ENCODE measurements at places on chromosomes 6 and 20. TPM values are rescaled to one million over a fixed set of nuclear protein-coding genes. Genes with fewer than 3 reads are reported as not detected.

Gene MAFB
- 17.5 TPM for total RNA-seq

Gene HDAC2
- 28.8 TPM for total RNA-seq

Gene WFDC5
- total RNA-seq, result not detected

Gene MDFI
- not detected for total RNA-seq

DNA sequence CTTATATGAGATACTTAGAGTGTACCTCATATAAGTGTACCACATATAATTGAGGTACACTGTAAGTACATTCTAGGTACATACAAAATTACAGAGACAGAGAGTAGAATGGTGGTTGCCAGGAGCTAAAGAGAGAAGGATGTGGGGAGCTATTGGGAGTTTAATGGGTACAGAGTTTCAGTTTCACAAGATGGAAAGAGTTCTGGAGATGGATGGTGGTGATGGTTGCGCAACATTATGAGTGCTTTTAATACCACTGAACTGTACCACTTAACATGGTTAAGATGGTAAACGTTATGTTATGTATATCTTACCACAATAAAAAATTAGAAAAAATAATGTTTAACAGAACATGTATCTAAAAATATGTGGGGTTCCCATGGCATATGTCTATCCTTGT is 69.4 kb downstream of the PRND start:
- no peak overlapping the region for H3K4me3 ChIP-seq
- DNase-seq, result no peak
- H3K36me3 ChIP-seq, result no peaks in the 10 kb centered on the region
- H3K27me3 ChIP-seq, result no peaks in the 10 kb centered on the region
- no peak overlapping the region for H3K27ac ChIP-seq

DNA sequence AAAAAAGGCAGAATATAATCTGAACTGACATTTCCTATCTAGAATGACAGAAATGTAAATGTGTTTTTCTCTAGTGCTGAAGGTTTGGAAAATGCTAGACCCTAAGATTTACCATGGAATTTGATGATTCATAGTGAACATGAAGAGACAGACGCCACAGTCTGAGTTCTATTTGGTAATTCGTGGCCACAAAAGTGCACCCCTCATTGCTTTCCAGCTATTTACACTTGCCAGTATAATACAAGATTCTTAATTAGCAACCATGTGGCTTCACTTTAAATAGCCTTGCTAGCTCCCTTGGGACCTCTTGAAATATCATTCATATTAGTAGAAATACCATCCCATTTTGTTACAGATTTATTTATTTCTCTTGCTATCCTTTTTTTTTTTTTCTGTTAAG is 636.8 kb downstream of the PRKN start:
- no peaks in the 10 kb centered on the region for H3K4me1 ChIP-seq
- H3K27me3 ChIP-seq, result no peaks in the 10 kb centered on the region
- no peak overlapping the region for H3K4me3 ChIP-seq
- no peaks in the 10 kb centered on the region for H3K36me3 ChIP-seq
- no peak for DNase-seq

GRCh38 chr6:157760137-157760536 is 62.9 kb upstream of the SNX9 start:
- H3K36me3 ChIP-seq, result no peaks in the 10 kb centered on the region
- no peaks in the 10 kb centered on the region for H3K27me3 ChIP-seq
- no peak overlapping the region for H3K4me3 ChIP-seq
- H3K4me1 ChIP-seq, result peaks cover 18% of the 10 kb centered on the region

Gene SLC17A3
- total RNA-seq, result not detected

DNA sequence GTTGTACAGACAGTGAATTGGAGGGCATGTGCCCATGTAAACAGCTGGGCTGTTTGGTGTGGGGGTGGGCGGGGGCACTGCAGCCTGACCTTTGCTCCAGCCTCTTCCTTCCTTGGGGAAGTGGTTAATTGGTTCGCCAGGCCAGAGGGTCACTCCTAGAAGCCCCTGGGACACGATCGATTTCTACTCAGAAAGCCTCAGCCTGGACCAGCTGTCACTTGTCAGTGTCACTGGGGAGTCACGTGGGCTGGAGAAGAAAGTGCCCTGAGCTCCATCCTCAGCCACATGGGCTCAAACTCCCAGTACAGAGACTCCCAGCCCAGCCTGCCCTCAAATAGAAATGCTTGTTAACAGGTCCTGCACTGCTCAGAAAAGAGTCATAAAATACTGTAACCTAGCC is 423.8 kb upstream of the SULF2 start:
- no peak for DNase-seq
- no peak overlapping the region for H3K27ac ChIP-seq
- H3K4me1 ChIP-seq, result no peaks in the 10 kb centered on the region
- no peaks in the 10 kb centered on the region for H3K36me3 ChIP-seq
- H3K27me3 ChIP-seq, result no peaks in the 10 kb centered on the region

Gene SPINT4
- not detected for total RNA-seq

Data from gastrocnemius medialis (tissue), 4 donors.